ENCODE measurements at places on chromosomes 12 and 14.

DNA sequence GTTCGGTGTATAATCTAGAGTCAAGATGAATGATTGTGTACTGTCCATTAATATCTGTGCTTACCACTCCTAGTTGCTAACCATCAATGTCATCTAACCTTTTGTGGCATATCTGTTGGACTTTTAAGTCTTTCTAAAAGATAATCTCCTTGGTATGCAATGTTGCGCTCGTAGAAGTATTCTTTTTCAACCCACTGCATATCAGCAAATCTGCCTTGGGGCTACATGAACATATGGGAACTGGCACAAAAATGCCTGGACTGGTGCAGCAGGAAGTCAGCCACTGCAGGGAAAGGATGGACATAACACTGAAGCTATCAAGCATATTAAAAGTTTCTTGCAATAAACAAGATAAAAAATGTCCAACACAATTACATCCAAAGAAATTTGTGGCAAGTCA lies 124.3 kb upstream of the SLC38A4 start:
- DNase-seq: no peak

DNA sequence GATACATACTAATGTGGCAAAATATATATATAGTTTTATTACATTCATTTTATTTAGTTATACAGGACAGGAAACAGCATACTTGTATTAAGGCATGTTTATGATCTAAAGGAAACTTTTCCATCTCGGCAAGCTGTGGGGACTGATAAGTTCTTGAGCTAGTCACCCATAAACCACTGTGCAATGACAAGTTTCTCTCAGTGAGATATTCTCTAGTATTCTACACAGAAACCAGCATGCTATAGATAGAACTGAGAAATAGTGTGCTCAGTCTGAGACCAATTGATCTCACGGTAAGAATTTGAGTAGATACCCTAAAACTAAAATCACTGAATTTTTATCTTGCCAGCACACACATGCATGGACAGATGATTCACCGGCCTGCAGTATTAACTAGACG lies 717.6 kb upstream of the NOVA1 start:
- DNase-seq: no peak

GRCh38 chr14:98144964-98145363 lies 1127.0 kb downstream of the BCL11B start:
- no peak for DNase-seq

GRCh38 chr14:104084251-104085002 lies 1.1 kb upstream of the ASPG start:
- no peak for DNase-seq

DNA sequence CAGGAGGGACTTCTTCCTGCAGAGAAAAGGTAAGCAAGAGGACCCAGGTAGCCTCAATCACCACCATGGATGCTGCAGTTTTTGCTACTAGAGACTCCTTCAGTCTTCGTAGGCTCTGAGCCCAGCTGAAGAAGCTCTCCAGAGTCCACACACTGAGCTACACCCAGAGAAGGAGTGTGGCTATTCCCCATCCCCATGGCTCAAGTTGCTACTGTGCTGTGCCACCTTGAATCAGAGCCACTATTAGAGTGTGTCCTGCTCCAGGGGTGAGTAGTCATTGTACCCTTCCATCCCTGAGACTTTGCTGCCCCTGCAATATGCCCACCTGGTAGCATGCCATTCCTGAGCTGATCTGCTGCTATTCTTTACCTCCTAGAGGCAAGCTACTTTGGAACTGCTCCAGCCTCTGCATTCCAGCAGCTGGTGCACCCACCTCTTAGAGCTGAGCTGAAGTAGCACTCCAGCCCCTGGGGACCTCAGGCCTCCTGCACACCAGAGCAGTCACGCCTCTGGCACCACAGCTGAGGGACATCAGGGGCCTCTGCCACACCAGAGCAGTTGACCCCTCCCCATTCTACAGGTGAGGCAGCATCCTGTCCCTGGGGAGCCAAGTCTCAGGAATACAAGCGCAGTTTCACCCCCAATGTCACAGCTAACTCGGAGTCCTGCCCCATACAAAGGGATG lies 213.0 kb downstream of the TRHDE start:
- no peak for DNase-seq

GRCh38 chr12:42486407-42486806 lies 103.1 kb downstream of the PRICKLE1 start:
- DNase-seq: no peak

DNA sequence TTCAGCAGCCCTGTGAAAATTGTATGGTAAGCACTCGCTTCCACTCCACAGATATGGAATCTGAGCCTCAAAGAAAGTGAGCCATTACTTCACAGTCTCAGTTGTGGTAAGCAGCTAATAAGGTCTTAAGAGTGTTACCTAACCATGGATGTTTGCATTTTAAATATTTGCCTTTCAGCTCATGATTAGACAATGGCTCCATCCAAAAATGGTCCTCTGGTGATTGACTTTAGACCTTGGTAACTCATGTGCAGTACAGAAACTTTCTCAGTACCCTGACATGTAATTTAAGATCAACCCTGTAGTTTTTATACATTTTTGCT lies 1.8 kb downstream of the A2M start:
- DNase-seq: no peak

DNA sequence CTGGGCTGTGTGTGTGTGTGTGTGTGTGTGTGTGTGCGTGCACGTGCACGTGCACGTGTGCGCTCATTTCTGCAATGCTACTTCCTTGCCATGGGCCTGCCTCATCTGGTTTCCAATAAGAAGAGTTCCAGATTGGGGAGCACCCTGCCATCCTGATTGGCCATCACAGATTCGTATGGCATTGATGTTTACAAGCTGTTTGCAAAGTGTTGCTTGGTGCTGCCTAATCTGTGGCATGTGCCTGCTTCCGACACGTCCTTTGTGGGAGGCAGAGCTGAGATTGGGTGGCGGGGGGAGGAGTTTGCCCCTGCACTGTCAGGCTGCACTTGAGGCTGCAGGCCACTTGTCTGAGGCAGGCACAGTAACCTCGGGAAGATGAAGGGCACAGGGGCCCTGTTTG lies 39.2 kb downstream of the SAMD4A start:
- DNase-seq: no peak

DNA sequence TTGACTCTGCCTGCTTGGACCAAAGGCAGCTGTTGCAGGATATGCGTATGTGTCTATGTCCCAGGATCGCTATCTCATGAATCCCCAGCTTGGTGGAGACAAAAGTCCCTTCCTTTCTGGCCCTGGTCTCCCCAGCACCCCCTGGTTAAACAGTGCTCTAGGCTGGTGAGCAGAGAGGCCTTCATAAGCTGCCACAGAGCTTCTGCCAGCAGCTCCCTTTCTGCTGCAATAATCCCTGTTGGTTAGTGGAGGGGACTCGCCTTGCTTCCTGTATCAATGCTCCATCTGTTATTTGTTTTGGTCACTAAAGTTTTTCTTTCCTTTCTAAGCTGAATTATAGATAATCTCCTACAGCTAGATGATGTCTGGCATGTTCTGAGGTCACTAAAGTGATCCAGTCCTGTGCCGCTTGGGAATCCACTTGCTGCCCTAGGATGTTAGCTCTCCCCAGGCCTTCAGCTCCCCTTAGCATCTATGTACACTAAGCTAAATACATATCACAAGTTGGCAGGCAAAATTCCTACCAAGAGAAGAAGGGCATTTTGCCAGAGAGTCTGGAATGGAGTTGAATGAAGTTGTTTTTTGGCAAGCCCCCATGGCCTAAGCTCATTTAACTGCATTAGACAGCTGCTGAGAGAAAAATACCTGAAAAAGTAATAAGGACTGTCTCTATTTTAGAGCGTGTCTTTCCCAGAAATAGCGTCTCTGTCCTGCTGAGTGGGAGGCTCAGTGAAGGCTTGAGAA lies 47.8 kb downstream of the RDH12 start:
- DNase-seq: no peak

DNA sequence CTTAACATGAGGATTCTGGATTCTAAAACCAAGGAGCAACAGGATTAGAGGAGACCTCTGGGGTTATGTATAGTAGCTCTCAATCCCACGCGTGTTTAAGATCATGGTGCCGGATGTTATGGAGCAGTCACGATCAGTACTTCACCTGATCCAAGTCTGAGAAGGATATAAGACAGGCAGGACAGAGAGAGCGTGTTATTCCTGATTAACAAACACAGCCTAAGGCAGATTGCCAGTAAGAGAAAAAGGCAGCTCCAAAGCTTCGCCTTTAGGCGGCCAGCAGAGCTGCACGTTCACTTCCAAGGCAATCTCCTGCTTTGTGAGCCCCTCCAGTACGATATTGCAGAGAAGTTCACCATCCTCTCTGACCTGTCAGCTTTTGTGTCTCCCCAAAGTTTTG lies 5.5 kb downstream of the SETD3 start:
- no peak for DNase-seq

- DNase-seq: no peak
Measured at GRCh38 chr12:117294189-117294603, 67.2 kb downstream of the NOS1 start.

DNA sequence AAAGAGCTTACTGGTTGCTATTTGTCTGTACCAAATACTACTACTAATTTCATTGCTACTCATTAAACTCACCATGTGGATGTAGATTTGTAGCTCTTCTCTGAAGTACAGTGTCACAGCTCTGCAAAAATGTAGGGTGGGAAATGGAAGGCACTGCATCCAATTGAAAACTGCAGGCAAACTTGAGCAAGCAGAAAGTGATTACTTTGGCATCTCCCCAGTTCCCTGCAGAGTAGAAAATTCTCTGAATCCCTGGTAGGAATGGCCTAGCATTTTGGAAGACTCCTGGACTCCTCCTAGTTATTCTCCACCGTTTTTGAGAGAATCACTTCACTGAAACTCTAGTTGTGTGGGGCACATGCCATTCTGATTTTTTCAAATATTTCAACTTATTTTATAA lies 239.1 kb downstream of the DIO2 start:
- no peak for DNase-seq

- no peak for DNase-seq
Measured at GRCh38 chr14:64233531-64234190, 60.5 kb downstream of the ESR2 start.

GRCh38 chr12:106499628-106500027 lies 83.2 kb upstream of the RFX4 start:
- DNase-seq: no peak

- no peak for DNase-seq
Measured at GRCh38 chr14:51185180-51185579, 54.9 kb upstream of the TMX1 start.

DNA sequence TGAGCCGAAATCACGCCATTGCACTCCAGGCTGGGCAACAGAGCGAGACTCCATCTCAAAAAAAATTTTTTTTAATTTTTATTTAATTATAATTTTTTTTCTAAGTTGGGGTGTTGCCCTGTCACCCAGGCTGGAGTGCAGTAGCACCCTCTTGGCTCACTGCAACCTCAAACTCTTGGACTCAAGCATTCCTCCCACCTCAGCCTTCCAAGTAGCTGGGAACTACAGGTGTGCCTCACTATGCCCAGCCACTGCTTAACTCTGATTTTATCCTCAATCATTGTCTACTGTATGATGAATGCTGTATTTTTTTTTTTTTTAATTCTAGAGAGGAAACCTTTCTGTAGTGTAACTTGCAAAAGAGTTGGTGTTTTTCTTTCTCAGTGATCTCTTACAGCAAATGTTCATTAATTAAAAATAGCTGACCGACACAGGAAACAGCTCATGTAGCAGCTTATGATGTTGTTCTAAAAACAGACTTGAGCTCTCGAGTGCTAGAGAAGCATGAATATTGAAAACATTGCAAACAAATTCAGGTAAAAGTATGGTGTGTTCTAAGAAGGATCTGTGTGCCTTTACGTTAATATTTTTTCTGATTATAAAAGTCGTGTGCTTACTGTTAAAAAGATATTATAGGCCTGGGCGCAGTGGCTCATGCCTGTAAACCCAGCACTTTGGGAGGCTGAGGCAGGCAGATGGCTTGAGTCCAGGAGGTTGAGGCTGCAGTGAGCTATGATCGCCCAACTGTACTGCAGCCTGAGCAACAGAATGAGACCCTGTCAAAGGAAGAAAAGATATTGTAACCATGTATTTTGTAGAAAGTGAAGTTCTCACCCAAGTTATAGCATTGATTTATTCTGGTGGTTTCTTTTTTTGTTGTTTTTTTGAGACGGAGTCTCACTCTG lies 68.9 kb downstream of the FGD4 start:
- DNase-seq: no peak

GRCh38 chr14:52703225-52703624 lies 3.8 kb upstream of the PSMC6 start:
- no peak for DNase-seq

DNA sequence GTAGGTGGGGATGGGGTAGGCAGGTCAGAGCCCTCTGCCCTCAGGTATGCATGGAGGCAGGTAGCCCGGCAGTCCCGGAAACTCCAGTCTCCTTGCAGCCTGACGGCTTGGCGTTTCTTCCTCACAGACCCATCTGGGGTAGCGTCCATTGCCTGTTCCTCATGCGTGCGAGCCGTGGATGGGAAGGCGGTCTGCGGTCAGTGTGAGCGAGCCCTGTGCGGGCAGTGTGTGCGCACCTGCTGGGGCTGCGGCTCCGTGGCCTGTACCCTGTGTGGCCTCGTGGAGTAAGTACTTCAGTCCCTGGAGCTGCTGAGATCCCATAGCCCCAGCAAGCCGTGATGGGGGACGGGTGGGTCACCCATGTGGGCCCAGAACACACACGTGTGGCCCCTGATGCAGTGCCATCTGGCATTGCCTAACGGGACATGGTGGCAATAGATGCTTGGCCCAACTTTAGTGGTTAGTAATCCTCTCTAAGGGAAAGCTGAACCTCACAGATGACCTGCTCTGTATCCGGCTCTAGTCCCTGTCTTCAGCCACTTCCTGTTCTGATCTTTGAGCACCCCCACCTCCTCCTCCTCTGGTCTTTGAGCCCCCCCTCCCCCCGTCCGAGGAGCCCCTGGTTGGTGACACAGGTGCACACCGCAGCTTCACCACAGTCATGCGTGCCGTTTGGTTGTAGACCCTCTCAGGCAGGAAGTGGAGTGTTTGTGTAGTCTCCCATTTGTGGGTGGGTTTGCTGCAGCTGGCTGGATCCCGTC lies 3.7 kb downstream of the SIVA1 start:
- no peak for DNase-seq

GRCh38 chr12:48065041-48065440 lies 40.8 kb downstream of the SENP1 start:
- DNase-seq: no peak

GRCh38 chr14:23521785-23522640 lies 29.6 kb downstream of the ZFHX2 start:
- no peak for DNase-seq

GRCh38 chr14:100409003-100409360 lies 85.8 kb downstream of the SLC25A47 start:
- DNase-seq: no peak

- DNase-seq: no peak
Measured at GRCh38 chr12:26123482-26123980, 1.3 kb downstream of the BHLHE41 start.

GRCh38 chr12:99176871-99177270 lies 470.7 kb upstream of the GARIN6 start:
- DNase-seq: no peak
